ENCODE measurements at places on chromosomes 11 and 22. TPM values are rescaled to one million over a fixed set of nuclear protein-coding genes. Genes with fewer than 3 reads are reported as not detected.

Gene PRSS23
- not detected for total RNA-seq

Gene GNG3
- not detected for total RNA-seq

Gene OR52I1
- not detected for total RNA-seq

Gene RTN4RL2
- not detected for total RNA-seq

Gene MAPK1
- total RNA-seq, result 38.9 TPM

Gene BBS1
- 37.3 TPM for total RNA-seq

Gene MUC5B
- 0.04 TPM for total RNA-seq

Gene STK33
- total RNA-seq, result 17.0 TPM

- H3K4me3 ChIP-seq, result no peak overlapping the region
- DNase-seq, result no peak
- no peaks in the 10 kb centered on the region for H3K27me3 ChIP-seq
- H3K36me3 ChIP-seq, result no peaks in the 10 kb centered on the region
- H3K27ac ChIP-seq, result no peak overlapping the region
- no peaks in the 10 kb centered on the region for H3K4me1 ChIP-seq
Observed at GRCh38 chr11:130402570-130402969, 25.8 kb downstream of the ADAMTS8 start.

DNA sequence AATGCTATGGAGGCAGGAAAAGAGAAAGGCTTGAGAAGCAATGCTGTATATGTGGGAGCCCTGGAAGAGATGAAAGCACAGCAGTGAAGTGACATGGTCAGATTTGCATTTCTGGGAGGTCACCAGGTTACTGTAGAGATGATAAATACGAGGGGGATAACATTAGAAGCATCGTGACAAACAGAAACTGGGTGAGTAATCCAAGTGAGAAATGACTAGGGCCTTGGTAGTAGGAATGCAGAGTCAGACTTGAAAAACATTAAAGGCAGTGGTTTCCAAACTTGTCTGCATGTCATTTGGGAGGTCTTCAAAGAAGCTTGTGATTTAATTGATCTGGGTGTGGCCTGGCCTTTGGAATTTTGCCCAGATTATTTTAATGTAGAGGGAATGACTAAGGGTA is 43.9 kb downstream of the CCDC34 start:
- no peaks in the 10 kb centered on the region for H3K36me3 ChIP-seq
- DNase-seq, result no peak
- no peaks in the 10 kb centered on the region for H3K4me1 ChIP-seq
- no peaks in the 10 kb centered on the region for H3K27me3 ChIP-seq

DNA sequence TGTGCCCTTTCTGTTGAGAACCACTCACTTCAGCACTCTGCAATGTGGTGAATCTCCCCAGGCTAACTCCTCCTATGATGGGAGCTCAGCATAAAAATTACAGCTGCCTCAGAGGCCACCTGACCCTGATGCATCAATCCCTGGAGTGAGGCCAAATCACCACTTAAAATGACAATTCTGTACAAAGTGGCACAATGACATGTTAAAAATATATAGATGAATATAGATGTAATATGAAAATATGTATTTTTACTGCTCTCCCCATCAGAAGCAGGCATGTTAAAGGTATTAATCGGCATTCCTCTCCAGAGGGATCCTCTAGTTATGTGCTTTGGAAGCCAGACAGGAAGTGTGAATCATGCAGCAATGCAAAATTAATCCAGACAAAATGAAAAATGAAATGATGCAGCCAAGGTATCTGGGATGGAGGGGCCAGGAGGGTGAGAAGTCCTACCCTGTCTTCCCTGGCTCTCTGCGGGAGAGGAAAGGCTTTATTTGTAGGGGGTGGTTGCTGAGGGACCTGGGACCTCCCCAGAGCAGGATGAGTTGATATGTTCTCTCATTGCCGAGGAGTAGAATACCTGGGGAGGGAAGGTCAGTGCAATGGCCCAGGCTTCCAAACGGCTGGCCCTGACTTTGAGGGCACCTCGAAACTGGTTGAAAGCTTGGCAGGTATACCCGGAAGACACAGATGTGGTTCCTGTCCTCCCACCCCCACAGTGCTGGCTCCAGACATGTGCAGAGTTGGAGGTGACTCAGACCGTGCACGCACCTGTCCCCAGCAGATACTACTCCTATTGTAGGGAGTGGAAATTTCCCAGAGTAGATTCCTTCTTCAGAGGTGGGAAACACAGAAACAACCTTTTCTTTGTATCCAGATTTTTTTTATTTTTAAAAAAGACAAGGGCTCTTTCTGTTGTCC is 347.9 kb upstream of the NCAM1 start:
- no peak overlapping the region for H3K4me3 ChIP-seq
- DNase-seq, result no peak
- H3K27me3 ChIP-seq, result no peaks in the 10 kb centered on the region
- no peak overlapping the region for H3K27ac ChIP-seq

DNA sequence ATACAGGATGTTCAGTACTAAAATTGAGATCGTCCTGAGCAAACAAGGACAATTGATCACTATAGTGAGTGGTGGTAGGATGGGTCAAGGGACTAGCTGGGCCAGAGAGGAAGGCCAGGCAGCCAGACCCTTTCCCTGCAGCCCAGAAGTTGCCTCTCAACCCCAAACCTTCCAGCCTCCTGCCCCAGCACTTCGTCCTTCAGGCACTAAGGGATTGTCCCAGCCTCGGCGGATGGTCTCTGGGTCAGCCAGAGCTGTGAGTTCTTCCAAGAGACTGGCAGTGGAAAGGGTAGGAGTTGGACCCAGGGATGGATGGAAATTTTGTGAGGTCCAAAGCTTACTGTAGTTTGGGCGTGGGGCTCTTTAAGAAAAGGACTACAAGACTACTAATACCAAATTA is 3.6 kb upstream of the LMO1 start:
- no peaks in the 10 kb centered on the region for H3K36me3 ChIP-seq
- H3K27ac ChIP-seq, result no peak overlapping the region
- no peak for DNase-seq
- no peaks in the 10 kb centered on the region for H3K4me1 ChIP-seq

DNA sequence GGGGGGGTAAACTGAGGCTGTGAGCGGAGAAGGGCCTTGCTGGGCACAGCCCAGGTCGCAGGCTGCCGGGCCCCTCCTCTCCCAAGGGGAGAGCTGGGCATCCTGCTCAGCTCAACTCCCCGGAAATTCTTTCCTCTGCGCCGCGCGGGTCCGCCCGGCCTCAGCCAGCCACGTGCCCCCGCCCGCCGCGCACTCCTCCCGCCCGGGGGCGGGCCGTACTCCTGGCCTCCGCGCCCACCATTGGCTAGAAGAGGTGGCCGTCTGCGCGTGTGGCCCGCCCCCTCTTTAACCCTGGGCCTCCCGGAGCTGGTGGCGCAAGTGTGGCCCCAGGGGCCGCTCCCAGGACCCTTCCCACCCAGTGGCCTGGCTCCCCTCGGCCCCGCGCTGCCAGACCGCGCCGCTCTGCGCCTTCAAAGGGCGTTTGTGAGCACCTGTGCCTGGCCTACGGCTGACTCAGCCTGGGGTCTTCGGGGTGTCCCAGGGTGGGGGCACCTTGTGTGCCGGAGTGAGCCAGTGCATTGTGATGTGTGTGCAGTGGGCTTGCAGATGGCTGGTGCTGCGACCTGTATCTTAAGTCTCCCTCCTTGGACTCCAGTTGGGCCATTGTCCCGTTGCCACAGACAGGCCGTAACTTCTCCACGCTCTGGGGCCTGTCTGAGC is 2.0 kb downstream of the MRGPRF start:
- H3K4me1 ChIP-seq, result peaks cover 9% of the 10 kb centered on the region
- DNase-seq, result peak; percentile 83
- H3K27ac ChIP-seq, result no peak overlapping the region
- H3K27me3 ChIP-seq, result no peaks in the 10 kb centered on the region
- no peaks in the 10 kb centered on the region for H3K36me3 ChIP-seq

- no peak overlapping the region for H3K4me3 ChIP-seq
- no peaks in the 10 kb centered on the region for H3K36me3 ChIP-seq
- H3K27ac ChIP-seq, result no peak overlapping the region
- peaks cover 6% of the 10 kb centered on the region for H3K4me1 ChIP-seq
Observed at GRCh38 chr11:21723678-21724077, 469.2 kb upstream of the ANO5 start.

DNA sequence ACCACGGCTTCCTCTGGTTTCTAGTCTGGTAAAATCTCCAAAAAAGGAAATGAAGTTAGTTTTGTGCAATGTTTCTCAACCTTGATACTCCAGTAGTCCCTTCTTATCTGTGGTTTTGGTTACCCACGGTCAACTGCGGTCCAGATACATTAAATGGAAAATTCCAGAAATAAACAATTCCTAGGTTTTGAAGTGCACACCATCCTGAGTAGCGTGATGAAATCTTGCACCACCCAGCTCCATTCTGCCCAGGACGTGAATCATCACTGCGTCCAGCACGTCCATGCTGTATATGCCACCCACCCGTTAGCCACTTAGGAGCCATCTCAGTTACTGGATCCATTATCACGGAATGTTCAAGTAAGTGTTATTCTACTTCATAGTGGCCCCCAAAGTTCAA is 117.0 kb downstream of the FBXO7 start:
- H3K36me3 ChIP-seq, result no peaks in the 10 kb centered on the region
- no peak overlapping the region for H3K4me3 ChIP-seq
- H3K27ac ChIP-seq, result no peak overlapping the region
- DNase-seq, result no peak
- no peaks in the 10 kb centered on the region for H3K4me1 ChIP-seq
- no peaks in the 10 kb centered on the region for H3K27me3 ChIP-seq

GRCh38 chr11:69904974-69905535 is 85.8 kb upstream of the FGF3 start:
- H3K4me1 ChIP-seq, result no peaks in the 10 kb centered on the region
- H3K4me3 ChIP-seq, result no peak overlapping the region
- DNase-seq, result no peak
- H3K27me3 ChIP-seq, result no peaks in the 10 kb centered on the region

GRCh38 chr22:35524966-35525686 is 15.5 kb upstream of the RASD2 start:
- H3K4me1 ChIP-seq, result peaks cover 9% of the 10 kb centered on the region
- H3K27me3 ChIP-seq, result no peaks in the 10 kb centered on the region

DNA sequence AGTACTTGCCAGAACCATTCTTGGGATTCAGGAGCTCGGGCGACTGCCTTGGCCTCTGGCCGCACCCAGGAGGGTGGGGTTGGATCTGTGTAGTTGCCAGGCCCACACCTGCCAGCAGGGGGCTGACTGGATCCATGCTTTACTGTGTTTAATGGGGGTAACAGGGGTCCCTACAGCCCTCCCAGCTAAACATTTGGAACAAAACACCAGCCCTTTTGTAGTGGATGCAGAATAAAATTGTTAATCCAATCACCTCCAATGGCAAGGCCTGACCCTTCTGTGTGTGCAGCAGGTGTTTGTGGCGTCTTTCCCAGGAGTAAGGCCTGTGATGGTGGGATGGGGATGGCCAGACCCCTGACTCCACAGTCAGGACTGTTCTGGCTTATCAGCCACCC is 22.5 kb downstream of the SUN2 start:
- no peak overlapping the region for H3K27ac ChIP-seq
- H3K27me3 ChIP-seq, result no peaks in the 10 kb centered on the region
- peaks cover 9% of the 10 kb centered on the region for H3K36me3 ChIP-seq

GRCh38 chr11:11668781-11669180 is 47.0 kb upstream of the GALNT18 start:
- H3K4me1 ChIP-seq, result no peaks in the 10 kb centered on the region
- H3K27ac ChIP-seq, result no peak overlapping the region

- H3K4me3 ChIP-seq, result no peak overlapping the region
- DNase-seq, result no peak
- H3K4me1 ChIP-seq, result peaks cover 9% of the 10 kb centered on the region
- H3K27me3 ChIP-seq, result no peaks in the 10 kb centered on the region
Observed at GRCh38 chr11:57276169-57276970, 39.3 kb upstream of the APLNR start.

DNA sequence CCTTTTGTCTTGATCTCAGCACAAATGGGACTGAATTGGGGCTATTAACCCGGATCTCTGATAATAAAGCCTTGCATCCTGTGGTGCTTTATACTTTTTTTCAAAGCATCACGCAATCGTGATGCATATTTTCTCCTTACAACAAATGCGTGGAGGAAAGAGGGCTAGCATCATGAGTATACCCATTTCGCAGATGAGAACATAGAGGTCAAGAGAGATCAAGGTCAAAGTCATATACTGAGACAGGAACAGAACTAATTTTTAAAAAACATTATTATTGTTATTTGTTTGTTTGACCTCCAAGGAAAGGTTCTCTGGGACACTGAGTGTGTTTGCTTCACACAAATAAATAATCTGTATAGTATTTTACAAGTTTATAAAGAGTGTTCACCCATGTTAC is 191.2 kb downstream of the ST3GAL4 start:
- H3K27ac ChIP-seq, result no peak overlapping the region
- DNase-seq, result no peak
- H3K4me3 ChIP-seq, result no peak overlapping the region
- H3K4me1 ChIP-seq, result peaks cover 4% of the 10 kb centered on the region
- H3K27me3 ChIP-seq, result no peaks in the 10 kb centered on the region
- H3K36me3 ChIP-seq, result no peaks in the 10 kb centered on the region

- no peaks in the 10 kb centered on the region for H3K36me3 ChIP-seq
- H3K4me1 ChIP-seq, result no peaks in the 10 kb centered on the region
- H3K27me3 ChIP-seq, result no peaks in the 10 kb centered on the region
- DNase-seq, result no peak
Observed at GRCh38 chr11:70135625-70136059, 57.5 kb downstream of the ANO1 start.

DNA sequence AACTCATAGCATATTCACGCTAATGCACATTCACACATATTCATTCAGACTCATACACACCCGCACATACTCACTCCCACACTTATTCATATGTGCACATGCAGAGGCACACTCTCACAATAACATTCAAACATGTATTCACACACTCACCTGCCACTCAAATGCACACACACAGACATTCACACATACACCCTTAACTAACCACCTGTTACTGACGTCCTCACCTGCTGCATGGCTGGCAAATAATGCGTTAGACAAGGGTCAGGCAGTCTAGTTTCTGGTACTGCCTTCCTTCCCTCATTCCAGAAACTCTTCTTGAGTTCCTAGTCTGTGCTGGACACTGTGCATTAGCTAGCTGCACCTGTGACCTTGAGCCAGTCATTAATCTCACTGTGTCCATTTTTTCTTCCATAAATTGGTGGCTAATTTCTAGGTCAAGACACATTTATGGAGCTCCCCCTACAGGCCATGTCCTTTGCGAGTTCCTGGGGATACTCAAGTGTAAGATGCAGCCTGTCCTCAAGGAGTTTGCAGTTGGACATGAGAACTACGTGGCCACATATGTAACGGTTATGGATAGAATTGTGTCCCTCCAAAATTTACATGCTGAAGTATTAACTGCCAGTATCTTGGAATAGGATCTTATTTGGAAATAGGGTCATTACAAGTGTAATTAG is 34.5 kb upstream of the SEZ6L start:
- no peak overlapping the region for H3K27ac ChIP-seq
- no peak overlapping the region for H3K4me3 ChIP-seq
- no peaks in the 10 kb centered on the region for H3K36me3 ChIP-seq
- peaks cover 10% of the 10 kb centered on the region for H3K4me1 ChIP-seq

- no peaks in the 10 kb centered on the region for H3K27me3 ChIP-seq
- no peaks in the 10 kb centered on the region for H3K36me3 ChIP-seq
- no peak overlapping the region for H3K27ac ChIP-seq
- H3K4me3 ChIP-seq, result no peak overlapping the region
- no peaks in the 10 kb centered on the region for H3K4me1 ChIP-seq
Observed at GRCh38 chr11:61700720-61701119, 20.5 kb downstream of the DAGLA start.

GRCh38 chr22:40818192-40818746 is 877 bp downstream of the SLC25A17 start:
- peak overlapping the region; percentile 99 for H3K4me3 ChIP-seq
- H3K4me1 ChIP-seq, result peaks cover 34% of the 10 kb centered on the region
- DNase-seq, result no peak
- H3K36me3 ChIP-seq, result peaks cover 17% of the 10 kb centered on the region
